ENCODE measurements at places on chromosomes 16 and 17. TPM values are rescaled to one million over a fixed set of nuclear protein-coding genes. Genes with fewer than 3 reads are reported as not detected.

GRCh38 chr17:80649672-80650330, 105.2 kb downstream of the RPTOR start:
- H3K27me3 ChIP-seq: no peaks in the 10 kb centered on the region
- H3K4me1 ChIP-seq: peaks cover 31% of the 10 kb centered on the region
- H3K36me3 ChIP-seq: no peaks in the 10 kb centered on the region
- DNase-seq: peak; percentile 63

The NPTX1 gene
- 0.15 TPM for total RNA-seq

DNA sequence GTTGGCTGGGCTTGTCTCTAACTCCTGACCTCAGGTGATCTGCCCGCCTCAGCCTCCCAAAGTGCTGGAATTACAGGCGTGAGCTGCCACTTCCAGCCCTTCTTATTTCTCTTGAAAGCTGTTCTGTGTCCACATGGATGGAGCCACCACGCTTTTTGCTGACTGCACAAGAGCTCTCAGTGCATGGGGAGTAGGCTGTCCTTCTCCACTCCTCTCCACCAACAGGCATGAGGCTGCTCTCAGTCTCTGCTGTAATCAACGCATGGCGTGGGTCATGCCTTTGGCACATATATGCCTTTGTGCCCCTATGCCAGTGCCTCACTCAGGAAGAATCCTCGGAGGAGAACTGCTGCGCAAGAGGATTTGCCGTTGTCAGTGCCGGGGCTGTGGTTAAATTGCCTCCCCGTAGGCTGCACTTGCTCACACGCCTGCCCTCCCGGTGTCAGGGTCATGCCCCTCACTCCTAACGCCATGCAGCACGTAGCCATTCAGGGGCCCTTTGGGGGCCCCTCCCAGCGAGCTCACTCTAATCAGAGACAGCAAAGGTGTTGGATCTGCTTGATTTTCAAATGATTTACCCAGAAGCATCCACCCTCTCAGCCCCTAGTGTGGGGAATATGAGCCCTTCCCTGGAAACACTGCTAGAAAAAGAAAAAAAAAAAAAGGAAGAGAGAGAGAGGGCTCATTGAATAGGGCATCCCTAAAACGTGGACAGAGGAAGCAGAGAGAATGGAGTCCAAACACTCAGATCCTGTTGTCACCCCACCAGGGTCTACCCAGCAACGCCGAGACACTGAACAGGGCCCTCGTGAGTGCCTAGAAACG, 47.5 kb upstream of the ZCCHC14 start:
- H3K4me3 ChIP-seq: no peak overlapping the region
- peaks cover 31% of the 10 kb centered on the region for H3K27me3 ChIP-seq
- H3K27ac ChIP-seq: no peak overlapping the region
- no peaks in the 10 kb centered on the region for H3K36me3 ChIP-seq

DNA sequence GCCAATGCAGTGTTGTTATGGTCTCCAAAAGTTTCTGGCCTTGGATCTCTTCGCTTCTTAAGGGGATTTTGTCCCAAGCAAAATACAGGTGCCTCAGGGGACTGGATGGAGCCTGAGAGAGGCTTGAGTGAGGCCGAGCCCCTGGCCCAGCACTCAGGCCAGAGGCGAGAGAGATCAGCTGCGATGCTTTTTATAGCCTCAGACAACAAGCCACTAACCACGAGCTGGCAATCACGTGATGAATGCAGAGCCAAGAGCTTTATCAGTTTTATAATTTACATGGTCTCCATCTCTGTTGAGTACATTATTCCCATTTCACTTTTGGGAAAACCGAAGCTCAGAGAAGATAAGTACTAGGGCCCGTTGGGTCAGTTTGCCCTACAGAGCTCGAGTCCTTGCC, 360.0 kb upstream of the CDH5 start:
- H3K36me3 ChIP-seq: no peaks in the 10 kb centered on the region
- no peak for DNase-seq
- H3K27me3 ChIP-seq: peaks cover 23% of the 10 kb centered on the region
- no peak overlapping the region for H3K4me3 ChIP-seq
- H3K4me1 ChIP-seq: no peaks in the 10 kb centered on the region

DNA sequence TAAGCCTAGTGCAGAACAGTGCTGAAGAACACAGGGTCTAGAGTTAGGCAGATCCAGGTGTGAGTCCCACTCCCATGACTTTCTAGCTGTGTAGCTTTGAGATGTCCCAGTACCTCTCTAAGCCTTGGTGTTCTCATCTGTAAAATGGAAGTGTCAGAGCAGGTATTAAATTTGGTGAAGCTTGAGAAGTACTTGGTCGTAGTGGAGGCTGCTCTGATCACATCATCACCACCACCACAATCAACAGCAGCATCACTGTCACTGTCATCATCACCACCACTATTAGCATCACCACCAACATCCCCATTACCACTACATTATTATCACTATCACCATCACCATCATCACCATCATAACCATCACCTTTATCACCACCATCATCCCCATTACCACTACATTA, 132.1 kb downstream of the CMIP start:
- H3K4me1 ChIP-seq: peaks cover 10% of the 10 kb centered on the region
- DNase-seq: no peak
- no peaks in the 10 kb centered on the region for H3K27me3 ChIP-seq
- H3K27ac ChIP-seq: no peak overlapping the region

GRCh38 chr16:66746682-66747081, 4.7 kb downstream of the DYNC1LI2 start:
- H3K27ac ChIP-seq: no peak overlapping the region
- DNase-seq: no peak
- no peak overlapping the region for H3K4me3 ChIP-seq
- H3K36me3 ChIP-seq: peaks cover 34% of the 10 kb centered on the region
- no peaks in the 10 kb centered on the region for H3K27me3 ChIP-seq

DNA sequence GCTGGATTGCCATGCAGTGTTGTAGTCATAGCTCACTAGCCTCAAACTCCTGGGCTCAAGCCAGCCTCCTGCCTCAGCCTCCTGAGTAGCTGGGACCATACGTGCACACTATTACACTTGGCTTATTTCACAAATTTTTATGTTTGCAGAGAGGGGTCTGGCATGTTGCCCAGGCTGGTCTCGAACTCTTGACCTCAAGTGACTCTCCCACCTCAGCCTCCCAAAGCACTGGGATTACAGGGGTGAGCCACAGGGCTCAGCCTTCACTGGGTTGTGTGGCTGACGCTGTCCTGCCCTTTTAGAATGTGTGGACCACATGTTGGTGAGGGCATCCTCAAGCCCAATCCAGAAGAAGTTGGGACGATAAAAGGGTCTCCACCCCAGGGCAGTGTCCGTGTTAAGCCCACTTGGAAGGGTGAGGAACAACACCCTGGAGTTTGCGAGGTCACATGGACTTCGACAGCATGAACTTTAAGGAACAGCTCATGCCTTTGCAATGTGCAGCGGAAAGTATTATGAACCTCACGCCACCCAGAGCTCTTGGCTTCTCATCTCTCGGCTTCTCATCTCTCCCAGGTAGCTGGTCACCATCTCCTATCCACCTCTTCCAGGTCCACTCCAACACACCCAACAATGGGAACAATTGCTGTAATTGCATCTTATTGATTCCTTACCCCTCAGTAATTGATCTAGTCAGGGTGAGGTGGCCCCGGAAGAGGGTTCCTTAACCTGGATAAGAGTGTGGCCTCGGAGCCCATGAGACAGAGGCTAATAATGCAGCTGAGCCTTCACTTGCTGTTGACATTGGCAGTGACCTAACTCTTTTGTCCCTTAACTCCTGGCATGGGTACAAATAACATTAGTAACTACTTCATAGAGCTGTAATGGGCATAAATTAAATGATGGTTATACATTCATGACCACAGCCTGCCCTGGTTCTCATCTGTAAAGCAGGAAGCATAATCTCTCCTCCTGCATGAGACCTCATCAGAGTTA, 6.7 kb downstream of the FOXL1 start:
- H3K27ac ChIP-seq: no peak overlapping the region
- no peak overlapping the region for H3K4me3 ChIP-seq
- DNase-seq: no peak
- H3K36me3 ChIP-seq: no peaks in the 10 kb centered on the region

- no peaks in the 10 kb centered on the region for H3K36me3 ChIP-seq
- no peak overlapping the region for H3K27ac ChIP-seq
These were observed 45.8 kb downstream of the NOS2 start for GRCh38 chr17:27754549-27754948.

- DNase-seq: no peak
- no peaks in the 10 kb centered on the region for H3K4me1 ChIP-seq
- H3K27me3 ChIP-seq: peaks cover 50% of the 10 kb centered on the region
- H3K4me3 ChIP-seq: no peak overlapping the region
These were observed 34.2 kb upstream of the ACSM2B start for GRCh38 chr16:20610211-20610891.

GRCh38 chr17:27384261-27384701, 72.0 kb upstream of the KSR1 start:
- no peaks in the 10 kb centered on the region for H3K27me3 ChIP-seq
- no peaks in the 10 kb centered on the region for H3K36me3 ChIP-seq
- no peak for DNase-seq
- no peak overlapping the region for H3K27ac ChIP-seq
- peaks cover 9% of the 10 kb centered on the region for H3K4me1 ChIP-seq
- no peak overlapping the region for H3K4me3 ChIP-seq

The HS3ST3B1 gene
- total RNA-seq: 2.4 TPM

DNA sequence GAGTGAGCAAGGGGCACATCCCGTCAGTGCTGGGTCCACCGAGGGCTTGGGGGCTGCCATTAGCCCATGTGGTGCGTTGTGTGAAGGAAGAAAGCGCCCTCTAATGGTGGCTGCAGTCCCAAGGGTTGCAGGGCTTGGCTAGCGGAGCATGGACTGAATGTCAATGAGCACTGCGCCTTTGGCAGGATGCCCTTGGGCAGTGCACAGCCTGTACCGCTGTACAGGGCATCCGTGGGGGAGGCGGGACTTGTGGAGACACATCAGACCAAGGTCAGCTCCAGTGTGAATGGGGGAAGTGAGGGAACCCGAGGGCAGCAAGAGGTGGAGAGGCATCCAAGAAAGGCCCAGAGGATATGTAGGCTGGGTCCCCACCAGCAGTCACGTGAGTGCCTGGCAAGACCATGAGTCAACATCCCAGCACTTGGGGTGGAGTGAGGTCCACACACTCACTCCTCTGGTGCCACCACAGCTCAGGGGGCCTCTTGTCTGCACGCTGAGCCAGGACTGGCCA, 75.5 kb upstream of the MED9 start:
- H3K27me3 ChIP-seq: no peaks in the 10 kb centered on the region
- peak; percentile 31 for DNase-seq
- no peaks in the 10 kb centered on the region for H3K4me1 ChIP-seq
- H3K27ac ChIP-seq: no peak overlapping the region

DNA sequence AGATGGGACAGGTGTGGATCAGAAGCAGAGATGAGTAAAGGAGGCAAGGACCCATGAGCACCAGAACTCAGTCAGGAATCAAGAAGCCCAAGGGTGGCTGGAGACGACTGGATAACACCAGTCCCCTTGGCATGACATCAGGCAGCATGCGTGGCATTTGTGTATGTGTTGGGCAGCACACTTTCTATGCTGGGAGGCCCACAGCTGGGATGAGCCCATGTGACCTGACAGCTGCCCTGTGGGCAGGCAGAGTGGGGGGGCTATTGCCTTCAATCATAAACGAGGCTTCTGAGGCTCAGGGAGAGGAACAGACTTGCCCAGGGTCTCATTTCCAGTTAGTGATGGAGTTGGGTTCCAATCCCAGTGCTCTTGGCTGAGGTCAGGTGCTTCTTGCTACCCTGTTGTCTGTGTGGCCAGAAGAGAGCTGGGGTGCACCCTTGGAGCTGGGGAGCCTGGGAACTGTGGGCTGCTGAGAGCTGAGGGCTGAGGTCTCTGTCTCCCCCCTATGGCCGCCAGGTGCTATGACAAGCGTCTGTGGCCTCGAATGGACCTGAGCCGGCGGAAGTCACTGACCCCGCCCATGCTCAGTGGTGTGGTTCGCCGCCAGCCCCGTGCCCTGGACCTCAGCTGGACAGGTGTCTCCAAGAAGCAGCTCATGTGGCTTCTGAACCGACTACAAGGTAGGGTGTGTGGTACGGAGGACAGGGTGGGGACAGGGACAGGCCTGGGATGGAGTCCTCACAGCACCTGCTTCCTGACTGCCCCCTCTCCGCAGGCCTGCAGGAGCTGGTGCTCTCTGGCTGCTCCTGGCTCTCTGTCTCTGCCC, 7.1 kb upstream of the ORAI3 start:
- H3K27me3 ChIP-seq: no peaks in the 10 kb centered on the region
- no peak overlapping the region for H3K4me3 ChIP-seq
- H3K27ac ChIP-seq: peak overlapping the region; percentile 38
- peak; percentile 46 for DNase-seq

- no peaks in the 10 kb centered on the region for H3K27me3 ChIP-seq
- H3K27ac ChIP-seq: no peak overlapping the region
- no peak for DNase-seq
- H3K4me3 ChIP-seq: no peak overlapping the region
- no peaks in the 10 kb centered on the region for H3K36me3 ChIP-seq
- peaks cover 10% of the 10 kb centered on the region for H3K4me1 ChIP-seq
These were observed 8.9 kb upstream of the SEC14L1 start for GRCh38 chr17:77131904-77132303.

GRCh38 chr17:45220079-45220478, 1.6 kb upstream of the FMNL1 start:
- H3K4me3 ChIP-seq: no peak overlapping the region
- no peaks in the 10 kb centered on the region for H3K27me3 ChIP-seq
- H3K36me3 ChIP-seq: no peaks in the 10 kb centered on the region
- DNase-seq: no peak
- H3K4me1 ChIP-seq: peaks cover 36% of the 10 kb centered on the region
- H3K27ac ChIP-seq: no peak overlapping the region

GRCh38 chr17:79255926-79256585, 181.4 kb downstream of the ENGASE start:
- no peak overlapping the region for H3K4me3 ChIP-seq
- peaks cover 84% of the 10 kb centered on the region for H3K27me3 ChIP-seq
- no peak overlapping the region for H3K27ac ChIP-seq
- no peaks in the 10 kb centered on the region for H3K4me1 ChIP-seq

GRCh38 chr16:11161439-11161838, 94.6 kb downstream of the SOCS1 start:
- H3K36me3 ChIP-seq: no peaks in the 10 kb centered on the region
- no peak for DNase-seq
- H3K4me1 ChIP-seq: no peaks in the 10 kb centered on the region

The KRTAP3-2 gene
- total RNA-seq: not detected

All from HCT116 (cell line).